ENCODE measurements at places on chromosomes 6 and 20.

GRCh38 chr6:31202259-31203166 is 32.0 kb upstream of the POU5F1 start:
- peak; percentile 21 for DNase-seq
- no peaks in the 10 kb centered on the region for H3K36me3 ChIP-seq
- no peaks in the 10 kb centered on the region for H3K27me3 ChIP-seq
- peaks cover 21% of the 10 kb centered on the region for H3K4me1 ChIP-seq
- H3K4me3 ChIP-seq, result peak overlapping the region; percentile 57

DNA sequence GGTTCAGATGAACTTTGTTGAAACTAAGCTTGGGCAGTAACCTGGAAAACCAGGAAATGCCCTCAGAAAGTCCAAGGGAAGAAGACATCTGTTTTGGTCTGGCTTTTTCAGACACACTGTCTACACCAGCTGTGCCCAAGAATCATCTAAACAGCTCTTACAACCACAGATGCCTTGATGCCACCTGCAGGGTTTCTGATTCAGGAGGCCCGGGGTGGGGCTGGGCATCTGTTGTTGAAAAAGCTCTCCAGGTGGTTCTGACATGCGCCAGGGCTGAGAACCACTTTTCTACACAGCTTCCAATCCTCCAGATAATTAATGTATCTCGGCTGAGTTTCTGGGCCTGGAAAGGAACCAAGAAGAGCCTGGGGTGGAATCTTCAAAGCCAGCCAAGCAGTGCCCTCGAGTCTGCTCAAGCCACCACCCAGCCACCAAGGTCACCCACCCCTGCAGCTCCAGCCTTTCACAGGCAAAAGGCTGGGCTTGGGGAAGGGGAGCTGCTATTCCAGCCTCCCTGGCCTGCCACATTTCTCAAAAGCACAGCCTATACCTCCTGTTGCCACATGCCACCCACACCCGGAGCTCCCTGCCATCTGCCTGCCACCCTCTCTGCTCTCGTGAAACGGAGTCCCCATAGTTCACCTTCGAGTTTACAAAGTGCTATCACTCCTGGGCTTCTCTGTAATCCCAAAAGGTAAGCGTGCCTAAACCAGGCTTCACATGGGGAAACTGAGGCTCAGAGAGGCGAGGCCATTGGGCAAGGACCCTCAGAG is 9.4 kb downstream of the MDGA1 start:
- H3K4me3 ChIP-seq, result no peak overlapping the region
- no peak for DNase-seq

DNA sequence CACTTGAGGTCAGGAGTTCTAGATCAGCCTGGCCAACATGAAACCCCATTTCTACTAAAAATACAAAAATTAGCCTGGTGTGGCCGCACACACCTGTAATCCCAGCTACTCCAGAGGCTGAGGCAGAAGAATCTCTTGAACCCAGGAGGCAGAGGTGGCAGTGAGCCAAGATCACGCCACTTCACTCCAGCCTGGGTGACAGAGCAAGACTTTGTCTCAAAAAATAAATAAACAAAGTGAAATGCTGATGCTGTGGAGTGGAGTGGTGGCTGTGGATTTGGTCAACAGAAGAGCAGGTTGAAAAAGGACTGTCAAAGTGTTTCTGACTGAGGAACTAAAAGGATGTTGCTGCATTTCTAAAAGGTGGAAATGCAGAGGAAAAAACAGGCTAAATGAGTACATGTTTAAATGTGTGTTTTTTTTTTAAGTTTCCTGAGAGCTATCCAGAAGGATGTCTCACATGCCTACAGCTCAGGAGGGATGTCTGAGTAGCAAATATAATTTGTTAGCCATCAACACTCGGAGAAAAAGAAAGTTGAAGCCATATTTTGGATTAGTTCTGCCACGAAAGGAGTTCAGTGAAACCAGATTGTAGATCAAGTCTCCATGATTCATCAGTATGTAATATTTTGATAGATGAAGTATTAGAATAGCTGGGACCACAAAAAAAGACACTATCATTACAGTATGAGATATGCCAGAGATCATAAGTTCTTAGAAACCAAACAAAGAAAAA is 621.1 kb upstream of the ADGRB3 start:
- no peaks in the 10 kb centered on the region for H3K27me3 ChIP-seq
- no peak for DNase-seq
- no peak overlapping the region for H3K4me3 ChIP-seq
- H3K27ac ChIP-seq, result no peak overlapping the region

DNA sequence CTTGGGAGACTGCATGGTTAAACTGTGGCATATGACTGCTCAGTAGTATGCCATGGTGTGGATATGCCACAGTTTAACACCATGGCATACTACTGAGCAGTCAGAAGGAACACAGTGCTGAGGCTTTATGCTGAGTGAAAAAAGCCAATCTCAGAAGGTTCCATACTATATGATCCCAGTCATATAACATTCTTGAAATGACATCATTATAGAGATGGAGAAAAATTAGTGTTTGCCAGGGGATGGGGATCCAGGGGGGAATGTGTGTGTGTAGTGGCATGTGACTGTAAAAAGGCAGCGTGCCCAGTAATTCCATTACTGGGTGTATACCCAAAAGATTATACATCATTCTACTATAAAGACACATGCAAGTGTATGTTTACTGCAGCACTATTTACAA is 85.8 kb downstream of the FOXF2 start:
- H3K27ac ChIP-seq, result no peak overlapping the region
- H3K36me3 ChIP-seq, result no peaks in the 10 kb centered on the region
- H3K4me3 ChIP-seq, result no peak overlapping the region
- DNase-seq, result no peak
- no peaks in the 10 kb centered on the region for H3K4me1 ChIP-seq
- no peaks in the 10 kb centered on the region for H3K27me3 ChIP-seq

GRCh38 chr6:155645325-155645724 is 189.7 kb upstream of the NOX3 start:
- H3K36me3 ChIP-seq, result no peaks in the 10 kb centered on the region
- H3K27ac ChIP-seq, result no peak overlapping the region
- H3K27me3 ChIP-seq, result no peaks in the 10 kb centered on the region
- H3K4me1 ChIP-seq, result no peaks in the 10 kb centered on the region
- H3K4me3 ChIP-seq, result no peak overlapping the region

Measured in B cell (primary cell).